ENCODE measurements at places on chromosomes 13 and 19.

GRCh38 chr13:92775658-92776057 is 450.9 kb upstream of the GPC6 start:
- no peak for DNase-seq

- DNase-seq: no peak
Observed at GRCh38 chr19:51971624-51972023, 15.0 kb downstream of the ZNF350 start.

GRCh38 chr13:107608736-107609135 is 606.6 kb downstream of the LIG4 start:
- DNase-seq: no peak

DNA sequence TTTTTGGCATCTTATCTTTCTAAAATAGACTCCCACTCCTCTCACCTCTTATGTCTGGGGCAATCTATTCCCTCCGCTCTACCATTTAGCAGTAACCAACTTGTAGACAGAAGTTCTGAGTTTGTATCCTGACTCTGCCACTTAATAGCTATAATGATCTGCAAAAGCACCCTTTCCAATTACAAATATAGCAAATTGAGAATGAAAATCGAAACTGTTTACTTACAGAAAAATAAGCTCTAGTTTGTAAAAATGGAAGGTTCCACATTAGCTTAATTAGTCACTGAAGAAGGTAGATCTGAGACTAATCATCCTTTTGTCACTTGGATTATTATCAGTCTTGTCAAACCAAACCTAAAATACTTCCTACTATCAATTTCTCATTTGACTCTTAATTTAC is 409.3 kb downstream of the DIAPH3 start:
- DNase-seq: no peak

- DNase-seq: peak; percentile 59
Observed at GRCh38 chr19:44602081-44602480, 11.3 kb upstream of the IGSF23 start.

Measured in epithelial cell of prostate (primary cell).